ENCODE measurements at places on chromosomes 6 and 20. TPM values are rescaled to one million over a fixed set of nuclear protein-coding genes. Genes with fewer than 3 reads are reported as not detected.

Gene FAM162B
- 1.5 TPM for total RNA-seq

Gene PRPH2
- total RNA-seq = 1.2 TPM

Gene CEP43
- 16.8 TPM for total RNA-seq

Gene TRIM31
- total RNA-seq = not detected

Gene BMP6
- 0.37 TPM for total RNA-seq
